ENCODE measurements at places on chromosomes 7 and 10. TPM values are rescaled to one million over a fixed set of nuclear protein-coding genes. Genes with fewer than 3 reads are reported as not detected.

DNA sequence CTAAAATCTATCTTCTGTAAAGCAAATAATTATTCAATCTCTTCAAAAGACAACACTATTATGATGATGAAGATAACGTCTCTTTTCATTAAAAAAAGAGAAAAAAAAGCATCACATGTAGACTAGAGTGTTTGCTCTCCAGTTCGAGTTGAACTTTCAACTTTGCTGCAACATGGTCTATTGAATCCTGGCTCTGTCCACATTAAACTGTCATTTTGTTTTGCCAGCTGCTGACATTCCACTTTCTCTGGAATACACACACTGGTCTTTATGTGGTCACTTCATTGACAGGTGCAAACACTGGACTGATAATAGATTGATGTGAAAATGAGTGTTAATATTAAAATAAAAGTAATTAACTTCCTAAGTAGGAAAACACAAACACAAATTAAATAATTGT lies 61.7 kb downstream of the PTF1A start:
- peaks cover 4% of the 10 kb centered on the region for H3K4me1 ChIP-seq
- H3K27ac ChIP-seq: peak overlapping the region; percentile 82
- no peak overlapping the region for H3K4me3 ChIP-seq

DNA sequence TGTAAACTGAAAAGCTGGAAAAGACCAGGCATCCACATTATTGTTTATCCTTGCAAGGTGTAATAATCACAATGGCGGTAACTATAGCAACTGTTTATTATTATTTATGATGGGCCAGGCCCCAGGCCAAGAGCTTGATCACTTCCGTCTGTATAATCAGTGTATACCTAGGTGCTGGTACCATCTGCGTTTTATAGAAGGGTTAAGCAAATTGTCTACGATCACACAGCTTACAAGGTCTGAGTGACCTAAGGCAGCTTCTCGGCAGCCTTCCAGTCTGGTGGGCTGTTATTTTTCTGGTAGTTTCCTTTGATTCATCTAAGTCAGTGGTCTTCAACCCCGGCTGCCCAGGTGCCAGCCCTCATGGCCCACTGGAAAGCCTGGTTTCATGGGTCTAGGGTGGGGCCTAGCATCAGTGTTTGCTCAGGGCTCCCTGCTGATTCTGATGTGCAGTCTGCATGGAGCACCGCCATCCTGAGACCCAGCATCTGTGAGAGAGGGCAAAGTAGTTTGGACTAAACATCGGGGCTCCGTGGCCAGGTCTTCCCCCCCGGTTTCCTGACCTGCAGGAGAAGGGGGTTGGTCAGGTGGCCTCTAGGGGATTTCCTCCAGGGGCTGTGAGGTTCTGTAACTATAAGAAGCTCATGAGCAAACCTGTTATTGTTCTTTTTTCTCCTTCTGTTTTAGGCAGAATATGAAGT lies 146.4 kb downstream of the RGS10 start:
- no peaks in the 10 kb centered on the region for H3K27me3 ChIP-seq

- no peaks in the 10 kb centered on the region for H3K4me1 ChIP-seq
- no peak overlapping the region for H3K4me3 ChIP-seq
- no peak for DNase-seq
- peaks cover 10% of the 10 kb centered on the region for H3K27me3 ChIP-seq
- no peaks in the 10 kb centered on the region for H3K36me3 ChIP-seq
These were observed 25.5 kb downstream of the C10orf105 start for GRCh38 chr10:71694039-71694501.

DNA sequence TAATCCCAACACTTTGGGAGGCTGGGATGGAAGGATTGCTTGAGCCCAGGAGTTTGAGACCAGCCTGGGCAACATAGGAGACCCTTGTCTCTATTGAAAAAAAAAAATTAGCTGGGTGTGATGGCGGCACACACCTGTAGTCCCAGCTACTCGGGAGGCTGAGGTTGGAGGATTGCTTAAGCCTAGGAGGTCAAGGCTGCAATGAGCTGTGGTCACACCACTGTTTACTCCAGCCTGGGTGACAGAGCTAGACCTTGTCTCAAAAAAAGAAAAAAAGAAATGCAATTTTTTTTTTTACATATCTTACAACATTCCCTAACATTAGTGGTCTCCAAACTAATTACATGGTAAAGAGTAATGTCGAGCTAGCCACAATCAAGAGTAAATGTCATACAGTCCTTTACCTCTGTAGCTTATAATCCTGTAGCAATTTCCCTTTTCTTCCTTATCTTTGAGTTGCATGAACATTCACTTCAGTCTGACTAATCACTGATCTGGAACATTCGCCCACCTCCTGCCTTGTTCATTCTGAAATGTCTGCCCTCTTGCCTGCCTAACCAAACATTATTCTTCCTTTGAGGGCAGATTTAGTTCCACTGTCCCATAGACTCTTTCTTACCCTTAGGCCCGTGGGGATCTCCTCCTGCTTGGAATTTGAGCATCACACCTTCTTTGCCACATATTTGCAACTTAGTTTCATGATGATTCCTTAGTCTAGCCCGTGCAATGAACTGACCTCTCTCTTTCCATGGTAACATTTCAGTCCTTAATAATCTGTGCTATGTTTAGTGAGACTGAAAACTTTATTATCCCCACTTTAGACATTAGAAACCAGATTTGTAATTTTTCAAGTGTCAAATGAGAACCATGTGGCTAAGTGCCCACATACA lies 4.8 kb upstream of the VCL start:
- no peaks in the 10 kb centered on the region for H3K4me1 ChIP-seq
- H3K27ac ChIP-seq: no peak overlapping the region
- peaks cover 10% of the 10 kb centered on the region for H3K27me3 ChIP-seq

DNA sequence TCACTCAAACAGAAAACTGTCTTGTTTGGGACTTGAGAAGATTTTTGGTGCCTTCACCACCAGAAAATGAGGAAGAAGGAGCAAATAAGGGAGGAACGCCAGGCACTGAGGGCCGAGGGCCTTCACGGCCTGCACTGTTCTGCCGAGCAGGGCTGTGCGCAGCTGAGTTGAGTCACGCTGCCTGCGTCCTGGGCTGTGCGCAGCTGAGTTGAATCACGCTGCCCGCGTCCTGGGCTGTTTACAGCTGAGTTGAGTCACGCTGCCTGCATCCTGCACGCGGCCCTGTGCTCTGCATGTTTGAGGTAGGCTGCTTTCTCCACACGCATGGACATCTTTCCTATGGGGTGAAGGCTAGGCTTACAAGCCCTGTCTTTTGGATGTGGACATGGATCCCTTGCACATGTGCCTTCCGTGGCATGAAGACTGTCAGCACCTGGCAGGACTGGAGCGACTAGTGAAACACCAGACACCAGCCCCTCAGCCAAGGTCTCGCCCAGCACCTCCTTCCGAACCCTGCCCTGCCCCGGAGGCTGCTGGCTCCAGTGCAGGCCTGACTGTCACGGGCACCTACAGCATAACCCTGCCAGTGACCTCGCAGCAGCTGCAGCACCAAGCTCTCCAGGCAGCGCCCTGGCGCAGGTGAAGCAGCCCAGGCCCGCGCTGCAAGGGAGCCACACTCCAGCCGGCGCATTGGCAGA lies 96.7 kb downstream of the HTR5A start:
- no peak overlapping the region for H3K4me3 ChIP-seq
- DNase-seq: no peak
- H3K27ac ChIP-seq: no peak overlapping the region
- no peaks in the 10 kb centered on the region for H3K4me1 ChIP-seq
- peaks cover 6% of the 10 kb centered on the region for H3K27me3 ChIP-seq
- H3K36me3 ChIP-seq: no peaks in the 10 kb centered on the region

- no peaks in the 10 kb centered on the region for H3K4me1 ChIP-seq
- no peaks in the 10 kb centered on the region for H3K36me3 ChIP-seq
- H3K27me3 ChIP-seq: peaks cover 5% of the 10 kb centered on the region
- H3K27ac ChIP-seq: no peak overlapping the region
- H3K4me3 ChIP-seq: no peak overlapping the region
These were observed 226.0 kb downstream of the CELF2 start for GRCh38 chr10:11243425-11244222.

GRCh38 chr10:67815571-67816059 lies 22.4 kb downstream of the DNAJC12 start:
- peaks cover 2% of the 10 kb centered on the region for H3K4me1 ChIP-seq
- H3K27ac ChIP-seq: no peak overlapping the region
- no peak for DNase-seq
- H3K36me3 ChIP-seq: no peaks in the 10 kb centered on the region
- no peaks in the 10 kb centered on the region for H3K27me3 ChIP-seq
- H3K4me3 ChIP-seq: no peak overlapping the region

DNA sequence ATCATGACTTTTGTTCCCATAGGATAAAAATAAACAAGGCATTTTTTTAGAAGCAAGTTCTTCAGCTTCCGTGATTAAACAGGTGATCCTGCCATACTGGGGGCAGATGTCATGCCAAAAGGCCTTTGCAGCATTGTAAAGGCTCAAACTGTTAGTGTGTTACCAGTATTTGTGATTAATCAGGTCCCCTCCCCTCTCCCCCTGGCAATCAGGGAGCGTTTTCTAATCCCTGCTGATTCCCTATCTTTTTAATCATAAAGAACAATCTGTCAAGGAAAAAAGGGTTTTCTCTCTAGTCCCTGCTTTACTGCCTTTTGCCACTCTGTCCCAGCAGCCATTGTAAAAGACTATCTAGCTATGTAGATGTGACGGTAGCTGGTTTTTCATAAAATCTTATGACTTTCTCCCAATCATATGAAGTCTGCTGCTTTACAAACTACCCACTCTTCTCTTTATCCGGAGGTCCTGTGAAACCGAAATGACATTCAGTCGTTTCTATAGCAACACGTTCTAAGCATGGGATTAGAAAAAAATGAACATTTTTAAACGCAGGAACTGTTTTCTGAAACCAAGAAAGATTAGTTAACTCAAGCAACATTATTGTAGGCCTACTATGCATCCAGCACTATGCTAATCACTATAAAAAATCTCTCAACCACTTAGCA lies 210.9 kb downstream of the RNLS start:
- H3K27ac ChIP-seq: no peak overlapping the region
- DNase-seq: no peak
- peak overlapping the region; percentile 15 for H3K4me3 ChIP-seq
- no peaks in the 10 kb centered on the region for H3K36me3 ChIP-seq
- H3K27me3 ChIP-seq: peaks cover 16% of the 10 kb centered on the region

ATP6V0A4 gene
- total RNA-seq: 0.89 TPM
